ENCODE measurements at places on chromosomes 7 and 10.

GRCh38 chr10:7942859-7943258 is 111.6 kb upstream of the GATA3 start:
- no peak for DNase-seq

GRCh38 chr7:49174396-49174795 is 250.0 kb downstream of the CDC14C start:
- no peak for DNase-seq

- no peak for DNase-seq
These were observed 182.9 kb upstream of the TCF7L2 start for GRCh38 chr10:112767156-112767555.

GRCh38 chr10:125624800-125625199 is 58.2 kb downstream of the TEX36 start:
- DNase-seq = no peak

DNA sequence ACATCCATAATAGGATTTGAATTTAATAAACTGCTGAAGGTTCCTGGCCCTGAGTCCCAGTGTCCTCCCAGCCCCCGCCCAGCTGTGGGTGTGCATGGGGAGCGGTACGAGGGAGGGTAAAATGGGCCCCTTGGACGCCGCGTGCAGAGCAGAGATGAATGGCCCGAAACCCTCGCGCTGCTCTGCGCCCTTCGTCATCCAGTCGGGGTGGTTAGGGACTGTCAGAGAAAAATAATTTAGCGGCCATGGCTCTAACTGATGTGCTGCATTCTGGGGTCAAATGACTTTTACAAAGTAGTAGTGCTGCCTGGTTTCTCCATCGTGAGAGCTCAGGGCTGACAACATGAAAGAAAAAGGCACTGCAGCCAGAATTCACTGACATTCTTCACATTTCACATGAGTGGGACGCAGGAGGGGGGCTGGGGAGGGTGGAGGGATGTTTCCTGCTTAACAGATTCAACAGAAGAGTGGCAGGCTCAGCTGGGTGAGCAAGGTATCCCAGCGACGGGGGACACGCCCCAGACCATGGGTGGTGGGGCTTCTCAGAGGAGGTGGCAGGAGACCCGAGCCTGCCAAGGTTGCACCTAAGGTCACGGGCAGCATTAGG is 304.5 kb downstream of the WDR37 start:
- no peak for DNase-seq

- DNase-seq = no peak
These were observed 8.0 kb downstream of the KLF6 start for GRCh38 chr10:3776796-3777571.

GRCh38 chr7:113100121-113100603 is 13.5 kb upstream of the GPR85 start:
- DNase-seq = no peak

- DNase-seq = no peak
These were observed 17.7 kb downstream of the KLLN start for GRCh38 chr10:87845624-87845998.

DNA sequence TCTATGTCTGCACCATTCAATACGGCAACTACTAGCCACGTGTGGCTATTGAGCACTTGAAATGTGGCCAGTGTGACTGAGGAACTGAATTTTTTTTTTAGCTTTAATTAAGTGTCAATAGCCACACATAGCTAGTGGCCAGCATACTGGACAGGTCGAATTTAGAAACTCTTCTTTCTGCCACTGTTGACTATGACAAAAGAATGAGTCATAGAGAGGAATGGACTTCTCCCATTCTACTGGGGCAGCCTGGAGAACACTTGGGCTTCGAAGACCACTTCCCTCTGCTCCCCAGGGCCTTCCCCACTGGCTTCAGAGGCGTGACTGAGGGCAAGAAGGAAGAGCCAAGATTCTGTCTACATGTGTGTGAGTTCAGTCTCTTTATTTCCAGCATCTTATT is 137.5 kb downstream of the SNX10 start:
- no peak for DNase-seq

- DNase-seq = no peak
These were observed 116.9 kb downstream of the EVX1 start for GRCh38 chr7:27359181-27360125.

DNA sequence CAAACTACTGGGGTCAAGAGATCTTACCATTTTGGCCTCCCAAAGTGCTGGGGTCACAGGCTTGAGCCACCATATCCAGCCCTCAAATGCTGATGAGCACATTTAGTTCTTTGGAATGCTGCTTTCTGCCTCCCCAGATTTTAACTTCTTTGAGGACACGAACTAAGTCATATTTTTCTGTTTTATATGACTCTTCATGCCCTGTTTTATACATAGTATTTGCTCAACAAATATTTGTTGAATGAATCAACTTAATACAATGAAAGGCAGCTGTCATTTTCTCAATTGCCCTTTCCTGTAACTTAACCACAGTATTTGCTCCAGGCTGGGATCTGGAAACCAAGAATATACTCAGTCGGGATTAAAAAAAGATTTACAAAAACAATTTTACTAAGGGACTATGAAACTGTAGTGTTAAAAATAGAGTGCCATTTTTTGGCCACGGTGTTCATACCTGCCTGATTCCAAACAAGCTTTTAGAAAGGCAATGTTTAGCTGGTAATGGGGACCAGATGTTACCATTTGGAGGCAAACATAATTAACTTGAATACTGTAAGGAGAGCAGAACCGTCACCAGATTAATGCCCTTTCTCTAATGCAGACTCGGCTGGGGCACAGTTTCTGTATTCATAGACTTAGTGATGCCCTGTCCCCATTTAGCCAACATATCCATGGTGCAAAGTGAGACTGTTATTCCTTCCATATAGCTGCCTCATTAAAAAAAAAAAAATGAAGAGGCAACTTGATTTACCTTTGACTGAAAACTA is 117.6 kb downstream of the NRP1 start:
- no peak for DNase-seq

DNA sequence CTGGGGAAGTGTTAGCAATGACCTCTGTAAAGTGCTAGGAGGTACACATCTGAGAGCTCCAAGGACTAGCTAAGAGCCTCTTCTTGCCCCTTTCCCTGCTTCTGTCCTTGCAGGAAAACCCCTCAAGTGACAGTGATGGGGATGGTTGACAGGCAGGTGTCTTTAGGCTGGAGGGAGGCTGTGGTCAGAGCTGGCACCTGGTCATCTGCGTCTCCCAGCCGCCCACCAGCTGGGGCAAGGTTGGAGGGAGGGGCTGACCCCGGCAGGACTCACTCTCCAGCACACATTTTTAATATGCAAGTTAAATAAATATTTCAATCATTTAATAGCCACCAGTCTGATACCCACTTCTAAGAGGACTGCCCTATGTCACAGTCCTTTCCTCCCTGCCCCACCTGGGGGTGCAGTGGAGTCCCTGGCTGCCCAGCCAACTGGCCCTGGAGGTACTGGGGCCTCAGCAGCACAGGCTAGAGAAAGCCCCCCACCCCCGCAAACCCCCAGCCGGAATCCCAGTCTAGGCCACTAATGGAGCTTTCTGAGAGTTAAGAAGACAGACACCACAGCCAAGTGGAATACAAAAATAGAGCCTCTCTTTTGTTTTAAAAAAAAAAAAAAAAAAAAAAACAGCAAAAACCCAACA is 6.3 kb downstream of the FGF8 start:
- no peak for DNase-seq

DNA sequence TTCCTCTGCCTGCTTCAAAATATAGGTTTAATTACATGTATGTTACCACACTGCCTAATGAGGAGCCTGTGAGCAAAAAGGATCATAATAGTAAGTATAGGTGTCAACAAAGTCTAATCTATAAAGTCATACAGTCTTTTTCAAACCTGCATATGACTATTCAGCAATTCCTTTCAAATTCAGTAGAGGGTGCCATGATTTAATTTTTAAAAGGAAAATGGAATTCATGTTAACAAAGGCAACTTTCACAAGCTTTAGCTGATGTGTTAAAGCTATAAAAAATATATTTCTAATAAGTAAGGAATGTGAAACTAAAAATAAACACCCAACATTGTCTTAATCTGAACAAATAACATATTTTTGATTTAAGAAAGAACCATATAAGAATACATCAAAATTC is 52.1 kb downstream of the MPP7 start:
- DNase-seq = no peak

- no peak for DNase-seq
These were observed 117.9 kb downstream of the SLIT1 start for GRCh38 chr10:97067716-97068391.

DNA sequence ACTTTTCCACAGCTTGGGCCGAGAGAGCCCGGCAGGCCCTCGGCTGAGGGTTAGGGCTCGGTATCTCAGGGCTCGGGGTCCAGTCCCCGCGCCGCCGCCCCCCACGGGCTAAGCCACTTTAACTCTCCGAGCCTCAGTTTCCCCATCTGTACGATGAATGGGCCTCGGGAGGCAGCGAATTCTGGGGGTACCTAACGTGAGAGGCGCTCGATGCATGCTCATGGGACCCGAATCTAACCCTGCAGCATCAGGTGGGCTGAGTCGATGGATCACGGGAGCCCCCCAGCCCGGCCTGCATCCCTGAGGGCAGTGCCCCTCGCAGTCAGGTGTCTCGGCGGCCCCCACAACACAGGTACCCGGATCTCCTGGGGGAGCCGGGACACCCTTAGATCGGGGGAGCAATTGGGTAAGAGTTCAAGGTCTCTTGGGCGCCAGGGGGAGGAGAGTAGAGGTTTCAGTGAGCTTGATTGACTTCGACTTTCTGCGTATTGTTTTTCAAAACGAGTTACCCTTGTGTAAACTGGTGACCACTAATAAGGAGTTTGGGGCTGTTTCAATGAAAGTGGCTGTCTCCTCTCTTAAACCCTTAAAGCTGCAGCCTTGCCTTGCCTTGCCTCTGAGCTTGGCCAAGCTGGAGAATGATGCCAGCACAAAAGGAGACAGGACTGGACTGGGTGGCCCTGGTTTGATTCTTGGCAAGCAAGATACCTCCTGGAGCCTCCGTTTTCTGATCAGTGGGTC is 631 bp downstream of the POR start:
- no peak for DNase-seq

DNA sequence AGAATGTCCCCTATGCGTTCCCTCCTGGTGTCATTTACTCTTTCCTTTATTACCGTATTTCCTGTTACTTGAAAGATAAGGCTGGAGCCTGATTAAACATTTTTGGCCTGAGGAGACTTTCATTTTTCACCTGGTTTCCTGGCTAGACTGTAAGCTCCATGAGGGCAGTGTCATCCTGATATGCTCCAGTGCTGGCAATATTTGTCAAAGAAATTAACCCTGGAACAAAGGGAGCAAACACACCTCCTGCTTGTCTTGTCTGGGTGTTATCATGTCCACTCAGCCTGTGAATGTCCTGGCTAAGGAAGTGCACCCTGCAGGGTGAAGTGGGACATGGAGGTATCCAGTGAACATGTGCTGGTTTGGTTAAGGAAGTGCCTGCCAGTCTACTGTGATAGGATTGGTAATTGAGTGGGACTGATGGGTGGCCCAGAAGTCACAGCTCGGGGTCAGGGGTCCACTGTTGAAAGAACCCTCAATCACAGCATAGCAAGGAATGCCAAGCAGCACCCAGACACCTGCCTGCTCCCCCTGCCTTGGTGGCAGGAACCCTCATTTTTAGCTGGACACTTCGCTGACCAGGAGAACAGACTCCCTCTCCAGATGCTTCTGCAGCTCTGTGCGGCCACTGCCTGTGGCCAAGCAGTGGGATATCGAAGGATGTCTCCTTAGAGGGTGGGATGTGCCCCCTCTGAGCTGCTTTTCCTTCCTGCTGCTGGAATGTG is 20.9 kb upstream of the PPIA start:
- no peak for DNase-seq

DNA sequence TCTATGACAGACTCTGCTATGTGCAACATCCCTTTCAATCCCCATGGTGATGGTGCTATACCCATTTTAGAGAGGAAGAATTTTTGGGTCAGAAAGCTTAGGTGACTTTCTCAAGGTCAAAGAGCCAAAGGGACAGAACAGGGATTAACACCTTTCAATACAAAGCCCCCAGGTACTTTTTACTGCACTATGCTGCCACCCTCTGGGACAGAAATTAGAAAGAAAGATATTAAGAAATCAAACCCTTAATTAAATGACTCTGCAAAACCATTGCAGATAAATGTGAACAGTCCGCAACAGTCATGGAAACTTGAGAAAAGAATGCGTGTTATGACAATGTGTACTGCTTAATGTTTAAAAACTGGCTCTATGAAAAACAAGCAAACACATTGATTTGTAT is 673.7 kb downstream of the MAGI2 start:
- no peak for DNase-seq
